ENCODE measurements at places on chromosomes 4 and X.
A peak's percentile ranks its signal among the peaks of the same experiment; 100 is the strongest.

DNA sequence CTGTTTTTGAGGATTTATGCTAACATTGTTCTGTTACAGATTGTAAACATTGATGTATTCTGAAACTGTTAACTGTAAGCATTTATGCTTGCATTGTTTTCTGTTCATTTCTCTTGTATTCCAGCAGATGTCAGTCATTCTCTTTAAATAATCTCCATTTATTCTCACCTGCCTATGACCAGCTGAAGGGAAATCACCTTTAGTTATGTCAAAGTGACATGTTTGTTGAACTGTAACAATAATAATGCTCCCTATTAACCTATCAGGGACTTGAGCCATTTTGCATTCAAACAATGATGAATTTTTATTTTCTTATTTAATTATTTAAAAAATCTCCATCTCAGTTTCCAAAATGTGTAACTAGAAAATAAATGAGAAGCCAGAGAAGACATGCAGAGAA, 58.0 kb downstream of the SPCS3 start:
- DNase-seq = no peak

- no peak for DNase-seq
These were observed 1.2 kb downstream of the PRPS1 start for GRCh38 chrX:107629540-107629909.

- DNase-seq = no peak
These were observed 405.8 kb upstream of the ADGRL3 start for GRCh38 chr4:60794372-60794771.

- DNase-seq = no peak
These were observed 66.1 kb upstream of the TLR3 start for GRCh38 chr4:186002853-186003252.

- DNase-seq = no peak
These were observed 1376.1 kb upstream of the TENM3 start for GRCh38 chr4:180866933-180867643.

- no peak for DNase-seq
These were observed 213.6 kb downstream of the FBXO8 start for GRCh38 chr4:174069848-174070330.

DNA sequence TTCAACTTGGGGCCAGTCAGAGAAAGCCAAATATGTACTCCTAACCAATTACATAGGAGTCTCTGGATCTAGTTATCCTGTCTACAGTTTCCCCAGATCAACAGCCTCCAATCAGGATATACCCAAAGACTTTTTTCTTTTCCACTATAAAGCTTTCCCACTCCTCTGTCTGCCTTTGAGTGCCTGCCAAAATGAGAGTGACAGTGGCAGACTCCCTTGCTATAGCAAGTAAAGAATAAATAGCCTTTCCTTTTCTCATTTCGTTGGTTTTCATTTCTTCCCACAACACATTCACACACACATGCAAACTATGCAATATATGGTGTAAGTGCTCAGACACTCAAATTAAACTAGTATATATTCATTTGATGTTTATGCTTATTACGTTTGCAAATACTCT, 302.4 kb upstream of the TACR3 start:
- no peak for DNase-seq

DNA sequence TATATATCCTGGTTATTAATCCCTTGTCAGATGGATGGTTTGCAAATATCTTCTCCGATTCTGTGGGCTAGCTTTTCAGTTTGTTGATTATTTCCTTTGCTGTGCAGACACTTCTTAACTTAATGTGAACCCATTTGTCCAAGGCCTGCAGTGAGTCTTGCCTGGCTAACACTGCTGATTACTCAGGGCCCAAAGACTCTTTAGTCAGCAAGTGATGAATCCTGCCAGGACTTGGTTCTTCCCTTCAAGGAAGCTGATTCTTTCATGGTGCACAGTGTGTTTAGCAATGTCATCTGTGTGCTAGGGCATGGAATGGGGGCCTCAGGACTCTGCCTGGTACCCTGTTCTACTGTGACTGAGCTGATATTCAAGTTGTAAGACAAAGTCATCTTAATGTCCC, 81.8 kb upstream of the TEX13A start:
- DNase-seq = no peak

DNA sequence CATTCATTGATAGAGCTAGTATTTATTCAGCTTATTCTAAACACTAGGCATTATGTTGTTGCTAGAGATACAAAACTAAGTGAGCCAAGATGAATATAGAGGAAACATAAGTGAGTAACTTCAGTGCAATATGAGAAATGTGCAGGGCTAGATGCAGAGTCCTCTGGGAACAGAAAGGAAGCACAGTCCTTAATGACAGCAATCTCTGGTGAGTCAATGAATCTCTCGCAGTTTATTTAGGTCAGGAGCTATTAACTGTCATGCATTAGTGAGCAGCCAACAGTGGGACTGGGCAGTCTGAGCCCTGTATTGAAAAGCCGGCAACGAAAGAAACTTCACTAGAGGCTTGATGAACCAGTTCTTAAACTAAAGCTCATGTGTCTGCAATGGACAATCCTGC, 598.1 kb upstream of the MAGEB2 start:
- no peak for DNase-seq

- DNase-seq = no peak
These were observed 392.8 kb upstream of the NDST3 start for GRCh38 chr4:117641519-117641918.

DNA sequence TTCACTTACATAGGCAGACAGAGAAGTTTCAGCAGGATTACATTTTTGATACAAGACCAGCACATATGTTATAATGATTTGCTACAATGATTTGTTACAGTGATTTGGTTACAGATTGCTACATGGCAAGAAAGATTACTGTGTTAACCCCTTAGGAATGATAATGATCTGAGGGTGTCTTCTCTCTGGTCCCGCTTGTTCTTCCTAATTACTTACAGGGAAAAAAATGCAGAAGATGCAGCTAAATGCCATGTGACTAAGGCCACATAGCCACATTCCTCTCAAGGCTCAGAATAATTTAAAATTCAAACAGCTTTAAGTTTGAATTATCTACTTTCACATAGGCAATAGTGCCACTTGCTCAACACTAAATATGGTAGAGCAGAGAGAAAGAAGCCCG, 9.7 kb upstream of the LAP3 start:
- DNase-seq = no peak

DNA sequence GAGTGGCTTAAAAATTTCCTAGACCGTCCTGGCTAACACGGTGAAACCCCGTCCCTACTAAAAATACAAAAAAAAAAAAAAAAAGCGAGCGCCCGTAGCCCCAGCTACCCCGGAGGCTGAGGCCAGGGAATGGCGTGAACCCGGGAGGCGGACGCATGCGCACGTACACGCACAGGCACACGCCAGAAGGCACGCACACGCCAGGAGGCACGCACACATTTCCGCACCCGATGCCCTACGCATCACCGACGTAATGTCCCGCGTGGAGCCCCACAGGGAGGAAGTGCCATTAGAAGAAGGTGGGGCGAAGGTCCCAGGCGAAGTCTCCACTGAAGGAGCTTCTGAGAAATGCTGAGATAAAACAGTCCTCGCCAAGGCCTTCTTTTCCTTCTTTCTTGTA, 41.4 kb downstream of the NLGN4X start:
- no peak for DNase-seq

- DNase-seq = no peak
These were observed 98.9 kb upstream of the SH3RF1 start for GRCh38 chr4:169369634-169370033.

GRCh38 chr4:173883821-173884220, 353.8 kb upstream of the HAND2 start:
- no peak for DNase-seq

DNA sequence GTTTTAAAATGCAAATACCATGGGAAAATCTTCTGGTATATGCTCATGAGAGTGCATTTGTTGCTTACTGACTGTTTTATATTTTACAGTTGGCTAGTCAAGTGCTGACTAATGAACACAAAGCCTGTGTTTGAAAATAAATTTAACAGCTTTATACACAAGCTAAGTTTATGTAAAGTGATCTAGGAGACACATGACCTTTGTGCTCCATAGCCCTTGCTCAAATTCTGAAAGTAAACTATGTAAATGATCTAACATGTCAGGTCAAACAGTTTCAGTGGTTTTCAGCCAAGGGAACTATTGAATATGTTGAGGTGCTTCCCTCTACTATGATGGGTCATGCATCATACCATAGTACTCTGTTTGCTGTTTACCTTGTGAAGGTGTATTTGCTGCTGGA, 36.7 kb downstream of the DIAPH2 start:
- no peak for DNase-seq

DNA sequence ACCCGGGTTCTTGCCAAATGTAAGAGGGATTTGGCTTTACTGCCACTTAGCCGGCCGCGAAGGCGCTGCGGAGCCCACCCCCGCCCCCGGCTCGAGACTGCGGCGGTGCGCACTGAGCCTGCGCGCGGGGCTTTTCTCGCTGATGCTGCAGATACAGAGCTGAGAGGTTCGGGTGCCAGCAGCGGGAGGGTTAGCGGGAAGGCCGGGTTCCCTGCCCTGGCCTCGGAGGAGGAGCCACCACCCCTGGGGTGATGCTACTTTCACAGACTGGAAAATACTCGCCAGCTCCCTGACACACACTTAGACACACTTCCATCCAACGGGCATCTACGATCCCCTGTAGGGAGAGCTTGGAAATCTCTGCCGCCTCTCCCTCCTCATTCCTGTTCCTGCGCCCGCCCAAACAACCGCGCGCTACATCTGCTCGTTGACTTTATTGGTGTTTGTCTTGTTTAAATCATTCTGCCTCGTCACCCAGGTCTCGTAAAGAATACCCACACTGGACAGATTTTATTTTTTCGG, 2.1 kb upstream of the PCDH7 start:
- no peak for DNase-seq

GRCh38 chr4:14910411-14910810, 91.9 kb upstream of the CPEB2 start:
- DNase-seq = no peak

- DNase-seq = no peak
These were observed 143.8 kb downstream of the CEP135 start for GRCh38 chr4:56092540-56092939.

DNA sequence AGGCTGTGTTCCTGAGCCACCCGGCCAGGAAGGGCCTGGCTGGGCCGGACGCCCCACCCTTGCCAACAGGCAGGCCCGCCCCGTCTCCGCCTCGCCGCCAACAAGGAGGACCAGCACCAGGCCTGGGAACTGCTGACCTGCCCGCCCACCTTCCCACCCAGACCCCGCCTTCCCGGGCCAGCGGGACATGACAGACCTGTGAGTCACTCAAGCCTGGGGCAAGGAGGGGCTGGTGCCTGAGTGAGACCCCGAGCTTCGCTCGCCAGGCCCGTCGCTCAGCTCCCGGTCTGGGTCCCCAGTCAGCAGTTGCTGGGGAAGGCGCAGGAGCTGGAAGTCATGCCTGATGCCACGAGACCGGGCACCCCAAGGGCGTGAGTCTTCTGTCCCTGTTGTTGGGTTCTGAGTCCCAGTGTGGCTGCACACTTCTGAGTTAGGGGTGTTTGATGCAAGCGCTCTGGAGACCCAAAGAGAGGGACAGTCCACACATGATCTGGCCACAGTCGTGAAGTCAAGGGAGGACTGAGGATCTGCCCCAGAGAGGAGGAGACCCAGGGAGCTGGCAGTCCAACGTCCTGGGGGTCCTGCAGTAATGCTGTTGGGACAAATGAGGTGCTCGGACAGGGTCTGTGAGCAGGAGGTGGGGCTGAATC, at the start of gene DNASE1L1:
TSS of gene DNASE1L1 (minus strand) at position 33 of the 650 bp plus-strand sequence. CDS start 3,686 bp downstream, outside the sequence.
- peak; percentile 94 for DNase-seq

DNA sequence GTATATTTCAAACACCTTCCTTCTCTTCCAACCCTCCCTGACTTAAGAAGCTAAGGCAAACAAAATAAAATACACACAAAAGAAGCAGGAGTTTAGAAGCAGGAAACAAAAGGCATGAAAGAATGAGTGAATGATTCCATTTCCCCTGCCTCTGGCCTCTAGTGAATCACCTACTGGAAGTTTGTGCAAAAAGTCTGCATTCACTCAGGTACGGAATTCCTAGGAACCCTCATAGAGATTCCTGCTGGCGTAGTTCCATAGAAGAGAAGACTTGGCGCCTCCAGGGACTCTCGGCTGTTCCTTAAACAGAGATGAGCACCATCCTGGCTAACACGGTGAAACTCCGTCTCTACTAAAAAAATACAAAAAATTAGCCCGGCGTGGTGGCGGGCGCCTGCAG, 125.9 kb upstream of the TBL1X start:
- DNase-seq = no peak

DNA sequence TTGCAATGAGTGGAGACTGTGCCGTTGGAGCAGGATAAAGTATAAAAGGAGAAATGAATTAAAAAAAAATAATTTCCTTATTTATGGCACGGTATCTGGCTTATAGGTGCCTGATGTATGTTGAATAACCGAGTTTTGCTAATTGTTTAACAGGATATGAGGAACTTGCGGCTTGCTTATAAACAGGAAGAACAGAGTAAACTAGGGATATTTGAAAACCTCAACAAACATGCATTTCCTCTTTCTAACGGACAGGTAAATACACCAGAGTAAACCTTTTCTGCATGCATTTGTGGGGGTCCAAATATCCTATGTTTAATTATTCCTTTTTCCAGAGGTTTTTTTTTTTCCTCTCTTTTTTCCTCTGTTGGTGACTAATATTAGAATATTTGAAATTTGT, 36.8 kb downstream of the MTMR1 start:
- no peak for DNase-seq

DNA sequence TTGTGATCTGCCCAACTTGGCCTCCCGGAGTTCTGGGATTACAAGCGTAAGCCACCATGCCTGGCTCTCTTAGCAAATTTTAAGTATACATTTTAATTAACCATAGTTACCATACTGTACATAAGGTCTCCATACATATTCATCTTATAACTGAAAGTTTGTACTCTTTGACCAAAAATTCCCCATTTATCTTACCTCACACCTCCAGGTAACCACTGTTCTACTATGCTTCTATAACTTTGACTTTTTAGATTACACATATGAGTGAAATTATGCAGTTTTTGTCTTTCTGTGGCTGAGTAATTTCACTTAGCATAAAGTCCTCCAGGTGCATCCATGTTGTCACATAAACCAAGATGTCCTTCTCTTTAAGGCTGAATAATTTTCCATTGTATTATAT, 17.4 kb downstream of the C4orf51 start:
- no peak for DNase-seq

- peak; percentile 77 for DNase-seq
These were observed 146.4 kb downstream of the GPC3 start for GRCh38 chrX:133838761-133839676.

GRCh38 chr4:153517159-153517558, 51.0 kb downstream of the TMEM131L start:
- no peak for DNase-seq

GRCh38 chr4:141220271-141220670, 424 bp upstream of the ZNF330 start:
- DNase-seq = no peak

DNA sequence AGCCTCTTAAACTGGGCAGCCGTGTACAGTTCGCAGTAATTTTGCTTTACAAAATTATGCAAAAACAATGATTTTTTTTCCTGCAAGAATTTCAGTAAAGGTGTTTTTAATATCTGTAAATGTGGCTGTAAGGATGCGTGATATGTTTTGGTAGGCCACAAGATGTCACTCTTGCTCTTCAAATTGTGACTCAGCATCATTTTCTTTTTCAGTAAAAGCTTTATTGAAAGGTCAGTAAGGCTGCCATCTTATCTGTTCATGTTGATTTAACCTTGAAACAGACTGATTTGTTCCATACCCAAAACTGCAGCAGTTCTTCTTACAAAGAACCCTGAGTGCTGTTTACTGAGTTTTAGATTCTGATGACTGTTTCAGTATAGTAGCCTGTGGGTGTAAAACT, 39.9 kb downstream of the TXLNG start:
- peak; percentile 51 for DNase-seq

- peak; percentile 49 for DNase-seq
These were observed 632 bp downstream of the PLP2 start for GRCh38 chrX:49172280-49172780.

Measured in HT-29 (cell line).